Neural crest cell (in vitro differentiated cells): ENCODE measurements at places on chromosomes 11 and 22. TPM values are rescaled to one million over a fixed set of nuclear protein-coding genes. Genes with fewer than 3 reads are reported as not detected.

The CHADL gene
- total RNA-seq: 0.61 and 1.8 TPM in 2 replicates

GRCh38 chr22:50583294-50583861 lies 729 bp upstream of the CHKB start:
- peak overlapping the region; percentile 63 for H3K27ac ChIP-seq
- no peaks in the 10 kb centered on the region for H3K36me3 ChIP-seq
- no peaks in the 10 kb centered on the region for H3K27me3 ChIP-seq
- H3K4me1 ChIP-seq: peaks cover 7% of the 10 kb centered on the region
- no peak for DNase-seq

The MUC6 gene
- not detected in 2 replicates for total RNA-seq

The OR10A2 gene
- not detected in 2 replicates for total RNA-seq

The CADM1 gene
- total RNA-seq: 112 and 121 TPM in 2 replicates

GRCh38 chr11:101390539-101390938 lies 193.3 kb downstream of the TRPC6 start:
- H3K4me1 ChIP-seq: no peaks in the 10 kb centered on the region
- no peak overlapping the region for H3K4me3 ChIP-seq
- H3K27ac ChIP-seq: no peak overlapping the region
- no peaks in the 10 kb centered on the region for H3K36me3 ChIP-seq

DNA sequence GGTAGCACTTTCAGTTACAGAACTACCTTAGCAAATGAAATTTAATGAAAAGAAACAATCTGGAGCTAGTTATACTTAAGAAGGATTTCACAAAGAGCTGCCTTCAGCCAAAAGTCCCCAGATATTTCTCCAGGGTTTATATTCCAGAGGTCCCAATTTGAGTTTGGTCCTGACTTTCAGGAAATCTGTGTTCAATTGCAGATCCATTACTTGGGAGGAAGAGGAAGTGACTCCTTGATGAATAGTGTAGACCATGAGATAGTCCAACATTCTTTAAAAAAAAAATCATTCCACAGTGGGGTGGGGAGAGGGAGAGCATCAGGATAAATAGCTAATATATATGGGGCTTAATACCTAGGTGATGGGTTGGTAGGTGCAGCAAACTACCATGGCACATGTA lies 117.6 kb upstream of the ARHGAP20 start:
- no peak overlapping the region for H3K27ac ChIP-seq
- no peaks in the 10 kb centered on the region for H3K4me1 ChIP-seq
- DNase-seq: no peak
- H3K36me3 ChIP-seq: no peaks in the 10 kb centered on the region
